Astrocyte (in vitro differentiated cells and primary cell): ENCODE measurements at places on chromosomes 7 and 10. TPM values are rescaled to one million over a fixed set of nuclear protein-coding genes. Genes with fewer than 3 reads are reported as not detected.
A peak's percentile ranks its signal among the peaks of the same experiment; 100 is the strongest.

Gene HABP2
- not detected in 2 replicates for total RNA-seq

Gene CASP7
- total RNA-seq, result 41.9 and 44.9 TPM in 2 replicates

Gene PTER
- total RNA-seq, result 2.5 and 2.6 TPM in 2 replicates

Gene ZPBP
- total RNA-seq, result not detected in 2 replicates

Gene PHKG1
- total RNA-seq, result not detected in 2 replicates

Gene EN2
- not detected in 2 replicates for total RNA-seq

Gene SH2B2
- 3.4 and 5.6 TPM in 2 replicates for total RNA-seq

GRCh38 chr7:130943336-130943901 is 209.4 kb upstream of the KLF14 start:
- H3K4me1 ChIP-seq, result peaks cover 26% of the 10 kb centered on the region
- H3K36me3 ChIP-seq, result no peaks in the 10 kb centered on the region
- peak; percentile 92 for DNase-seq

DNA sequence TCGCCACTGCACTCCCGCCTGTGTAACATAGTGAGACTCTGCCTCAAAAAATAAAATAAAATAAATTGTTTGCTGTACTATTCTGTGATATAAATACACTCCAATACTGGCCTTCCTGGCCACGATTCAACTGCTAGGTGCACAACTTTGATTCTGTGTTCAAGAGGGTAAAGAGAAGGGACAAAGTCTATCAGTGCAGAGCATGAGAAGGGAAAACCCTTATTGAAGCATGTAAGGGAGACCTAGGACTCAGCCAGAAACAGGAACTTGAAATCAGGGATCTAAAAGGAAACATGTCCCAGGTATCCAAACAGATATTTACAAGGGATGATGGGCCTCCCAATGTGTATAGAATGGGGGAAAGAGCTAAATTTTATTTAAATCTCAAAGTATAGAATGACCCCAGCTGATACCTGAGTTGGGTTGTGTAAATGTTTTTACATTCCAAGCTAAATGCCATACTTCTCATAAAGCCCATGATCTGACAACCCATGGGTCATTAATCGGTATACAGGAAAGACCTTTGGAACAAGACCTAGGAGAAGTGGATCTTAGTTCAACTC is 9.0 kb upstream of the KBTBD2 start:
- H3K4me3 ChIP-seq, result no peak overlapping the region
- no peak for DNase-seq
- H3K27me3 ChIP-seq, result no peaks in the 10 kb centered on the region
- H3K36me3 ChIP-seq, result no peaks in the 10 kb centered on the region
- H3K27ac ChIP-seq, result no peak overlapping the region

DNA sequence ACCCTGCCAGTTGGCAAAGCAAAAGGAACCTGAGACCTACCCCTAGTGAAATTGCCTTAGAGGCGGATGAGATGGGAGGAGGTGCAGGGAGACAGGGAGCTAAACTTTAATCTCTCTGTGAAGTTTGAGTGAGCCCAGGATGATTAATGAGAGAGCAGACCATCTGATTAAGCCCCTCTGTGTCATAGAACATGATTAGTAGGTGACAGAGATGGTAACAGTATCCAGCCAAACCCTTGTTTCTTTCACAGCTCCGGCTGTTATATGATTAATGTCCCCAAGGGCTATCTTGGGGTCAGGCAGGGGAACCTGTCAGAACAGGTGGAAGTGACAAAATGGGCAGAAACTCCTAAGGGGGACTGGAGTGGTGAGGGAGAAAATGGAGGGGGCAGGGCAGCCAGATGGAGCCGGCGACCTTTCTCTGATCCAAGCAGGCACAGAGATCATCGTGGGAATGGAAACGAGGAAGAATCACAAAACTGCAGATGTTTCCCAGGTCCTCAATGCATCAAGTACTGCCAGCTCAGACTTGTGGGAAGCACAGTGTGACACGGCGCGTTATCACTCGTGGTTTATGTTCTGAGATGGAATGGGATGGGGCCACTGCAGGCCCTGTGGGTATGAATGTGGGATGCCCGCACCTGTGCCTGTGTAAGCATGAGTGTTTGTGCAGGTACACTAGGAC is 684.2 kb downstream of the LRMDA start:
- no peak overlapping the region for H3K27ac ChIP-seq
- no peaks in the 10 kb centered on the region for H3K27me3 ChIP-seq
- DNase-seq, result peak; percentile 32
- H3K4me1 ChIP-seq, result peaks cover 29% of the 10 kb centered on the region
- no peak overlapping the region for H3K4me3 ChIP-seq
- H3K36me3 ChIP-seq, result no peaks in the 10 kb centered on the region

DNA sequence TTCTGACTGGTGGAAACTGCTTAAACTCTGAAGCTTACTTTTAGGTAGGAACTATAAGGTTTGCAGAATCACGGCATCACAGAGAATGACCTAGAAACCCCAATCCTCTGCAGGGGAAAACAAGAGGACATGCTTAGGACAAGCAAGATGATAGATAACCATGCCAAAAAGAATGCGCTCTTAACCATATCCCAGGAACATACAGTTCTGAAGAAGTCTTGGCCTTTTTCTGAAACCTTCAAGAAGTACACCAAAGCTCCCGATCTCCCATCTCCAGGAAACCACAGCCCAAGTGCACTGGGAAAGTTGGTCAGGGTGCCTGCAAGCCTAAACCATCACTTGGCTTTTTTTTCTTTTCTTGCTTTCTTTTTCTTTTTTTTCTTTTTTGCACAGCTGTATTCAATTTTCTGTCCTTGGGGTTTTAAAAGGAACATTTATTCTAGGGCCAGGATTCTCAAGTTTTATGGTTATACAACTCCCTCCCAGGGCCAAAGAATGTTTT is 12.2 kb upstream of the SVIL start:
- H3K4me1 ChIP-seq, result peaks cover 60% of the 10 kb centered on the region
- DNase-seq, result peak; percentile 51
- no peak overlapping the region for H3K4me3 ChIP-seq
- peaks cover 2% of the 10 kb centered on the region for H3K36me3 ChIP-seq

DNA sequence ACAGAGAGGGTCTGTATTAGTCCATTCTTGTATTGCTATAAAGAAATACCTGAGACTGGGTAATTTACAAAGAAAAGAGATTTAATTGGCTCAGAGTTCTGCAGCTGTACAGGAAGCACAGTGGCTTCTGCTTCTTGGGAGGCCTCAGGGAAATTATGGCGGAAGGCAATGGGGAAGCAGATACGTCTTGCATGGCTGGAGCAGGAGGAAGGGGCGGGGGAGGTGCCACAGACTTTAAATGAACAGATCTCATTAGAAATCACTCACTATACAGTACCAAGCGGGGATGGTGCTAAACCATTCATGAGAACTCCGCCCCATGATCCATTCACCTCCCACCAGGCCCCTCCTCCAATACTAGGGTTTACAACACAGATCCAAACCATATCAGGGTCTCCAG is 3.7 kb upstream of the CALU start:
- H3K27me3 ChIP-seq, result peaks cover 3% of the 10 kb centered on the region
- no peak overlapping the region for H3K27ac ChIP-seq
- peaks cover 16% of the 10 kb centered on the region for H3K4me1 ChIP-seq
- no peak for DNase-seq
- H3K36me3 ChIP-seq, result no peaks in the 10 kb centered on the region
- no peak overlapping the region for H3K4me3 ChIP-seq

- H3K4me1 ChIP-seq, result no peaks in the 10 kb centered on the region
- H3K36me3 ChIP-seq, result no peaks in the 10 kb centered on the region
- DNase-seq, result peak; percentile 15
- H3K27ac ChIP-seq, result no peak overlapping the region
- no peaks in the 10 kb centered on the region for H3K27me3 ChIP-seq
Measured at GRCh38 chr10:76190634-76191270, 759.3 kb downstream of the LRMDA start.

DNA sequence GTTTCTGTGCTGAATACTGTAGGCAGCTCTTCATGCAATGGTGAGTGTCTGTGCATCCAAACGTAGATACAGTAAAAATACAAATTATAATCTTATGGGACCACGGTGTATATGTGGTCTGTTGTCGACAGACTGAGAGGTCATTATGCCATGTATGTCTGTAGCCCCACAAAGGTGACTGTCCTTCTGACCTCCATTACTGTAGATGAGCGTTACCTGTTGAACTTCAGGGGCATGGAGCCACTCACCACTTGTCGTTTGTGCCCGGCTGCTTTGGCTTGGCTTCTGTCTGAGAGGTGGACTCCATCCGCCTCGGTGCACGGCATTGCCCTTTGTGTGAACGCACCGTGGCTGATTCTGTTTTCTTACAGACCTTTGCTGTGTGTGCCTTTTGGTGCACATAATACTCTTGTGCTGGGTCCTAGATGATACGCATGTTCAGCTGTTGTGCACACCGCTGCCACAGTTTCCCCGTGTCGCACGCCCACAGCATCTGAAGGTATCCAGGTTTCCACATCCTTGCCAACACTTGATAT is 2.9 kb downstream of the UBE3C start:
- no peak overlapping the region for H3K4me3 ChIP-seq
- DNase-seq, result no peak

GRCh38 chr10:27659786-27660185 is 85.8 kb downstream of the MKX start:
- no peaks in the 10 kb centered on the region for H3K36me3 ChIP-seq
- peaks cover 2% of the 10 kb centered on the region for H3K27me3 ChIP-seq
- peak; percentile 10 for DNase-seq

GRCh38 chr10:19993714-19994315 is 177.6 kb downstream of the PLXDC2 start:
- DNase-seq, result peak; percentile 58
- no peak overlapping the region for H3K4me3 ChIP-seq

GRCh38 chr7:4319280-4319679 is 362.8 kb upstream of the FOXK1 start:
- no peaks in the 10 kb centered on the region for H3K36me3 ChIP-seq
- no peaks in the 10 kb centered on the region for H3K4me1 ChIP-seq
- no peaks in the 10 kb centered on the region for H3K27me3 ChIP-seq
- no peak for DNase-seq

DNA sequence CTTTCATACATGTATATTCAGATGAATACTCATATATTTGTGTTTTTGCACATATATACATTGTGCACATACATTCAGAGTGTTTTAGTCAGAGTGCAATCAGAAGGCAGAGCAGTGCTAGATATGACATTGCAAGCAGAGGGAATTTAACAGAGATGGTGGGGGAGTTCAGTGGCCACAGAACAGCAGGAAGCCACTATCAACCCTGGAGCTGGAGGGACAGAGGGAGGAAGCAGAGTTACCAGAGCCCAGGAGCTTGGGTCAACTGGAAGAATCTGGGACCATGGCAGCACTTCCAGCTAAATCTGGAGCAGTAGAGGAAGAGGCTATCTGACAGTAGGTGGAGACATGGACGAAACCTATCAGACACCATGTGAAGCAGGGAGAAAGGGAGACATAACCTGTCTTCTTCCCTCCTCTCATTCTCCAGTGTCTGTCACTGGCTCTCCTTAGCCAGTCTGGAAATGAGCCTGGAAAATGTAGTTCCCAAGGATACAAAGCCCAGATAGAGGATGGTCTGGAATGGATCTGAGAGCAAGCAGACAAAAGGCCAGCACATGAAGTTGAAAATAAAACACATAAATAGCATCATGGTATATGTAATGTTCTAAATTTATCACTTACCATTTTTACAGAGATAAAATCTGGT is 33.6 kb upstream of the HERPUD2 start:
- H3K4me1 ChIP-seq, result no peaks in the 10 kb centered on the region
- H3K27me3 ChIP-seq, result peaks cover 3% of the 10 kb centered on the region
- DNase-seq, result no peak
- no peak overlapping the region for H3K27ac ChIP-seq
- H3K36me3 ChIP-seq, result no peaks in the 10 kb centered on the region

DNA sequence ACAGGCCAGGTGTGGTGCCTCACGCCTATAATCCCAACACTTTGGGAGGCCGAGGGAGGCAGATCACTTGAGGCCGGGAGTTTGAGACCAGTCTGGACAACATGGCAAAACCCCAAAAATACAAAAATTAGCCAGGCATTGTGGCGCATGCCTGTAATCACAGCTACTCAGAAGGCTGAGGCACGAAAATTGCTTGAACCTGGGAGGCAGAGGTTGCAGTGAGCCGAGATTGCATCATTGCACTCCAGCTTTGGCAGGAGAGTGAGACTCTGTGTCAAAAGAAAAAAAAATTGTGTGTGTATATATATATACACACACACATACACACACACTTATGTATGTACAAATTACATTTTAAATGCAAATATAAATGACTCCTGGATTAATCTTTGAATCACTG is 76.8 kb upstream of the LRRN3 start:
- no peaks in the 10 kb centered on the region for H3K36me3 ChIP-seq
- H3K27ac ChIP-seq, result no peak overlapping the region
- no peaks in the 10 kb centered on the region for H3K4me1 ChIP-seq

- peaks cover 19% of the 10 kb centered on the region for H3K4me1 ChIP-seq
- H3K27me3 ChIP-seq, result no peaks in the 10 kb centered on the region
- peak; percentile 68 for DNase-seq
- H3K36me3 ChIP-seq, result no peaks in the 10 kb centered on the region
- H3K4me3 ChIP-seq, result no peak overlapping the region
- peak overlapping the region; percentile 63 for H3K27ac ChIP-seq
Measured at GRCh38 chr10:29896053-29896452, 163.3 kb downstream of the JCAD start.

DNA sequence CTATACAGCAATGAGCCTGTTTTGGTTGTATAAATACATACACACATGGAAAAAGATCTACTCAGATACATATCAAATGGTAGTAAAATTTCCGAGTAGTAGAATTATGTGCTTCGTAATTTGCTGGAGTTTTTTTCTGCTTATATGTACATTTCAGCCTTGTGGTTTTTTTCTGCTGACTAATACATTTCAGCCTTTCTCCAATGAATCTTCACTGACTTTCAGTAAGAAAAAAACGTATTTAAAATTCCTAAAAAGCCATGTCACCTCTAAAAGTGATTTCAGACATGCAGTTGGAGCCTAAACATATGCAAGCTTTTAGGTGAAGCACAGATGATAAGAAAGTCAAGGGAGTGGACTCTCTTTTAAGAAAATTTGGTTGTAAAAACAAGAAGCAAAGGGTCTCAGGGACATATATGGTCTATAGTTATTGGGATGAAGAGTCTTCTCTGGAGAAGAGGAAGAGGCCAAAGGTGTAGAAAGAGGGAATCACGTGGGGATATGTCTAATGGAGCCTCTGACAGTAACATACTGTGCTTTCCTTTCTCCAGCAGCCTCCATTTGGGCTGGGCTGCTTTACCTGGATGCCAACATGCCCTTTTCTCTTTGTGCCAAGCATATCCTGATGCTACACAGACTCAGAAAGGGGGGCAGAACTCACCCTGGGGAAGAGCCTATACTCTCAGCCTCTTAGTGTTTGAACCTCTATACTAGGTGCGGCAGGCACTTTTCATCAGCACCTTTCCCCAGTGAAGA is 2.4 kb downstream of the AMPH start:
- H3K27me3 ChIP-seq, result no peaks in the 10 kb centered on the region
- DNase-seq, result peak; percentile 76
- H3K4me1 ChIP-seq, result peaks cover 4% of the 10 kb centered on the region
- H3K27ac ChIP-seq, result no peak overlapping the region
- no peak overlapping the region for H3K4me3 ChIP-seq

DNA sequence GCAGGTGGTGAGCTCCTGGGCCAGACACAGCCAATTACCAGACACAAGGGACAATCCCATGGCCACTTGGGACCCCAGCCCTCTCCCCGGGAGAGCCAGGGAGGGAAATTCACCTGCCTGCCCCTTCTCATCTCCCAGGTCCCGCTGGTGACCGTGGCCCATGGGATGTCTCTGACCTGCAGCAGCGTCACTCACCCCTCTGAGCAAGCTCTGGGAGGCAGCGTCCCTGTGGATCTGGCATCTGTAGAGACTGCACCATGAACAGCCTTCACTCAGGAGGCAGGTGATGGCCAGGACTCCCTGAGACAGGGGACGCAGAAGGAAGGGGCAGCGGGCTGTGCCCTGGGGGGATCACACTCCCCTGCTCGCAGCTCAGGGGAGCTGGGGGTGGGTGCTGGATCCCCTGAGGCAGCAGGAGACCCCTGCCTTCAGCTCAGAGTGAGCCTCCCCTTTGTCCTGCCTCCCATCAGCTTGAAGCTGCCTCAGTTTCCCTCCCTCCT is 90.8 kb downstream of the FOXL3 start:
- no peaks in the 10 kb centered on the region for H3K36me3 ChIP-seq
- peaks cover 31% of the 10 kb centered on the region for H3K27me3 ChIP-seq
- H3K27ac ChIP-seq, result no peak overlapping the region
- no peaks in the 10 kb centered on the region for H3K4me1 ChIP-seq
- H3K4me3 ChIP-seq, result no peak overlapping the region
